ENCODE measurements at places on chromosomes 7 and 10.

GRCh38 chr10:4141471-4141870, 356.5 kb upstream of the KLF6 start:
- no peak for DNase-seq

DNA sequence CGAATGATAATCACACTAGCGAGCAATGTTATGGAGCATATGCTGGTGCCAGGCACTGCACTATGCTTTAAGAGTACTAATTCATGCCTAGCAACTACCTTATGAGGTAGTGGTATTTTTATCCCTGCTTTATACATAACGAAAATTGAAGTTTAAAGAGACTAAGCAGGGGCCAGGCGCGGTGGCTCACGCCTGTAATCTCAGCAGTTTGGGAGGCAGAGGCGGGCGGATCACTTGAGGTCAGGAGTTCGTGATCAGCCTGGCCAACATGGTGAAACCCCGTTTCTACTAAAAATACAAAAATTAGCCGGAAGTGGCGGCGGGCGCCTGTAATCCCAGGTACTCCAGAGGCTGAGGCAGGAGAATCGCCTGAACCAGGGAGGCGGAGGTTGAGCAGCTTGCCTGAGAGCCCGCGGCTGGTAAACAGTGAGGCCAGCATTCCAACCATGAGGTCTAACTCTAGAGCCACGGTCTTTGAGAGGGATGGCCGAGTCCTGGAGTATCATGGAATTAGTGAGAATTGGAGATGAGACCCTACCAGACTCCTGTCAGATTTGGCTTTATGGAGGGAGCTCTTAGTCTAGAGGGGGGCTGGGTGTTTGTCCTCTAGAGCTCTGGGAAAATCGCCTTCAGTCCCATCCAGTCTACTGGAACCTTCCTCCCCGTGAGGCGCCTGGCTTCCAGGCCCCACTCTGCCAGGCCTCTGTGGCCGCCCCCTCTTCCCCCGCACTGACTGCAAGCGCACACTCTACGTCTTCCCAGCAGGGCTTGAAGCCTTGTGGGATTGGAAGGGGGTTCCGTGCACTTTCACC, 11.6 kb downstream of the TLX1 start:
- no peak for DNase-seq

DNA sequence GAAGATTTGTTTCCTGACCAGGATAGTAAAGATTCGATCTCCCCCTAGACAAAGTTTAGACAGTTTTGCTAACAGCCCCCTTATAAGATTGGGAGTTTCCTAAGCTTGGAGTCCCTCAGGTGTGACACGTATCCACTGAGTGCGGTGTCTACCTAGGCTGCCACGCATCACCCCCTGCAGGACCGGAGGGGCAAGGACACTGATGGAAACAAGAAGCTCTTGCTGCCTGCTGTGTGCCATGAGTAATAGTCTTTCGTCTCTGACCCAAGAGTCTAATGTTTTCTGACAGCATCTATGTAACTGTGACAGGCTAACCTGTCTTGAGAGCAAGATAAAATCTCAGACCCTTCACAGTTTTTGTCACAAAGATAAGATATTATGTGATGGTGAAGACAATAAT, 173.5 kb downstream of the SEMA3E start:
- no peak for DNase-seq

DNA sequence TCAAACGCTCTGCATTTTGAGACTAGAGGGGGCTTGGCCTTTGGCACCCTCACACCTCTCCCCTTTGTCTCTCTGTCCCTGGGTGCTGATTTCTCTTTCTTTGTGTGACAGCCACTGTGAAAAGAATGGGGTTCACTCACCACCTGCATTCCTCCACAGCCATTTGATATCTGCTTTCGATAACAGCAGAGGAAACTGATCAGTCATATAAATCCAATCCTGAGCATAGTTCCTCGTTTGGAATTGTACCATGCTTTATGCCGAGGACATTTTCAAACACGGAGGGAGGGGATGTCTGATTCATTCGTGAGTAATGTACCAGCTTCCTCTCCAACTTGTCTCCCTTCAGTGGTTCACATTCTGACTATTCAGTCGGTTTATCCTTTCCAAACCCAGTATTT, 15.8 kb downstream of the MET start:
- DNase-seq: no peak

DNA sequence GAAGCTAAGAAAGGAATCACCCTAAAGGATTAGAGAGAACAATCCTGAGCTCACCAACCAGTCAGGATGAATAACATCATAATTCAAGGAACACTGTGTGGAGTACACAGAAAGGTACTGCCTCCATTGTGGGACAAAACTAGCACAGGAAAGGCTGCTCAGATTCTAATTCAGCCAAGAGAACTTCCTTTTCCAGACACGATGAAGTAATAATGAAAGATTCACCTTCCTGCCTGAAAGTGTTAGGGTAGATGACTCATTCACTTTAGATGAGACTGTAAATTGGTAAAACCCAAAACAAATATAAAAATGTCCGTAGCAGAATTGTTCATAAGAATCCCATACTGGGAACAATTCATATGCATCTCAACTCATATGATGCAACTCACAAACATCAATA, 167.2 kb downstream of the CDC14C start:
- DNase-seq: no peak

DNA sequence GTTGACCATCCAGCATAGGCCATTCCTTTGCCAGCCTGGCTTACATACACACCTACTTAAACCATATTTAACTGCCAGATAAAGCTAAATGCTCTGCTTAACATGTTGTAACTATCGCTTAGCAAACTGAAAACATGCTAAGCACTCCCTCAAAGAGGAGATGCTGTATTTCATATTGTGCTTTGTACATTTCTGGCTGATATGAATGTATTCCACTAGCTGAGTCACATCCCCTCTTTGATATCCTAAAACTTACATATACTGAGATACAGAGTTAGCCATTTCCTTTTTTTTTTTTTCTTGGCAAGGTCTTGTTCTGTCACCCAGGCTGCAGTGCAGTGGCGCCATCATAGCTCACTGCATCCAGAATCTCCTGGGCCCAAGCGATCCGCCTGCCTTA, 99.4 kb downstream of the TPST1 start:
- DNase-seq: no peak

DNA sequence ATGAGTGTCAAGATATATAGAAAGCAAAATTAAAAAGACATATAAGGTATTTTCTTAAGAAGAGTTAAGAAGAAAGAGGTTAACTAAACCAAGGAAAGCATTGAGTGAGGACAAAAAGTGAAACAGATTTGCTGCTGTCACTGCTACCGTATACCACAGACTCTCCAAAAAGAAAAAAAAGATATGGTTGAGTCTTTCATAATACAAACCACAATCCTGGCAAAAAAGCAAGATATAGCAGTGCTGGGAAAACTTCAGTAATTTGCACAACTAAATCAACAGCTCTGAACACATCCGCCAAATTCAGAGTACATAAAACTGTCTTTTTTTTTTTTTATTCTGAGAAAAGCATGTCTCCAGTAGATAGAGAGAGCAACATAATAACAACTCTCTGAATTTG, 114.7 kb downstream of the ETV1 start:
- no peak for DNase-seq

- no peak for DNase-seq
Measured at GRCh38 chr7:36522453-36523007, 132.9 kb downstream of the ANLN start.

DNA sequence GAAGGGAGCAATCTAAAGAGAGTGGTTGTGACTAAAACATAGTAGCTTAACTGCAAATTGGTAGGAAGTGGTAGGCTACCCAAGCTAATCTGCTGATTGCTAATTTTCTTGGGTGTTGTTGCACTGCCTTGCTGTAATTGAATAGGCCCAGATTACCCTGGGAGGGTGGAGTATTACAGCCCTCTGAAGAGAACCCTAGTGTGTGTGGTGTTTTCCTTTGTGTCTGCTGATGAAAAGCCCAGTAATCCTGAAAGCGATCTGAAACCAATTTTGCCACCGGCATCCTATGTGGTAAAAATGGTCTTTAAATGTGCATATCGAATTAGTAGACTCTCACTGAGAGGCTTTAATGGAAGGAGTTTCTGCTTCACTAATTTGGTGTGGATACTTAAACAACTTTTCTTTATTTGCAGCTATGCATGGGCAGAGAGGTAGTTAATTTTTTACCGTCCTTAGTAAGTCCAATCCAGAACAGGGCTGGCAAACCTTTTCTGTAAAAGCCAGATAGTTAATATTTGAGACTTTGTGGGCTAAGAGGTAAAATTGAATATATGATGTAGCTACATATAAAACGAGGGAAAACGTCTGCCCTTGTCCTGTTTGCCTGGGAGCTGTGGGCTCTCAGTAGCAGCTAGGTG, 92.5 kb downstream of the CSTF2T start:
- no peak for DNase-seq

GRCh38 chr7:14626076-14626475, 276.5 kb downstream of the DGKB start:
- no peak for DNase-seq

DNA sequence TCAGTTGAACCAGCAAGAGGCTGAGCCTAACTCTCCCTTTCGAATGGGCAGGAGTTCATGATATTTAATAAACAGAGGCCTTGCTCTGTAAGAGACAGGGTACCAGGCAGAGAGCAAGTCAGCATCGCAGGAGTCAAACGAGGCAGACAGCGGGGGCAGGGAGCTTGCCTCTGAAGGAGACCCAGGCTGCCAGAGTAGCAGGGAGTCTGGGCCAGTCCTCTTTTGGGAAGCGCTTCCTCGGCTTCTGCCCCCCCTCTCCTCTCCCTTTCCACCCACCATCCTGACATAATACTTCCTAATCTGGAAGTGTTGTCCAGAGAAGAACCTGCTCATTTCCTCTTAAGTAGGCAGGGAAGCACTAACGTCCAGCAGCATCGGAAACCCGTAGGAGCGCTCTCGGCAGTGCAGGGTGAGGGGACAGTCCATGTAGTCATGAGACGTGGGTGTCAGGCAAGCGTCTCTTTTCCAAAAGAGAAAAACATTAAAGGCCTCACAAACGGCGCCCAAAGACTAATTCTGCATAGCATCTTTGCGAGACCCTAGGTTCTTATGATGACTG, 171.1 kb downstream of the EGFR start:
- DNase-seq: no peak

DNA sequence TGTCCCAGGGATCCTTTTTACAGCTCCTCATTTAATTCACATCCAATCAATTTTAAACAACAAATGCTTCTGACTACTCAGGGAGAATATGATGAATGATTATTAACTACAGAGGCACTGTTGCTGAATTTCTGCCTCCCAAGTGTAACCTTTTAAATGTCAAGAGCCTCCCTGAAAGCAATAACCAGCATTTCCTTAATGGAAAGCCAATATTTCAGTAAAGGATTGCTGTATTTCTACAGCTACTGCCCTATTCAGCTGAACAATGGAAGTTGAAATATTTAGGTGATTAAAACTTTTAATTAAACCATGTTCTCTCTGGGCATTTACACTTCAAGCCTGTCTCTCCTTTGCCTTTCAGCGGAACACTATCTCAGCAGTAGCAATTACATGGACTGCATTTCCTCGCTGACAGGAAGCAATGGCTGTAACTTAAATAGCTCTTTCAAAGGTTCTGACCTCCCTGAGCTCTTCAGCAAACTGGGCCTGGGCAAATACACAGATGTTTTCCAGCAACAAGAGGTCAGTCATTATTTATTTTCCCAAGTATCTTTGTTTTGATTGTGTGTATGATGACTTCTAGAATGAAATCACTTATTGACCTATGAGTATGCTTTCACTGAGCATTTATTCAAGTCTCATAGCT, 304.7 kb downstream of the BICC1 start:
- no peak for DNase-seq

DNA sequence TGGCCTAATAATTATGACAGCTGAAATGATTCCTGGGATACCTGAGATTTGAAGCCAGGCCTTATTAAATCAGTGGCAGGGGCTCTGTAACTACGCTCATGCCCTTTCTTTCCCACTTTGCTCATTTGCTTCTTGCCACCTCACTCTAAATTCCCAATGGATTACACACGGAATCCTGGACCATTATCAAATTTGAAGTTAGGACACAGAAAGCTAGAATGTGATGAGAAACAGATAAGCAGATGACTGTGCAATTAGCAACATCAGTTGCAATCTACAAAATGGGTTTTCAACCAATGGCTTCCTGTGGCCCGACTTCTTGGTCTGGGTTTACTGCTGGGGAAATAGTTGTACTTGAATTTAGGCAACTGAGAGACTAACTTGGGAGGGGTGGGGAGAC, 374.3 kb downstream of the INHBA start:
- no peak for DNase-seq

DNA sequence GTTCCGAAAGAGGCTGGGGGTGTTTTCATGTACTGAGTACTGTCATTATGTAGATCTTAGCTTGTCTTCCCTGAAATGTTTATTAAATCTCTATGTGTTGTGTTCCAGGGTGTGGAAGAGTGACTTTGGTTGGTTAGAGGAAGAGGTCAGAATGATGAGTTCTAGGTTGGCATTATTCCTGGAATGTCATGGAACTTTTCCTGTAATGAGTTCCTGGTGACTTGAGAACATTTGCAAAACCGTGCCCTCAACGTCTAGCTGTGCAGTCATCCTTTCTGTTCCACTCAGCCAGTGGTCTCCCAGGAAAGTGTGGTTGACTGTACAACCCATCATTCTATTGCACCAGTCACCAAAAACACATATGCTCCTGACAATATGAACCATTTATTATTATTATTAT, 129.6 kb downstream of the BICC1 start:
- DNase-seq: no peak

GRCh38 chr10:110395350-110396283, 90.9 kb upstream of the SMNDC1 start:
- DNase-seq: peak; percentile 62

DNA sequence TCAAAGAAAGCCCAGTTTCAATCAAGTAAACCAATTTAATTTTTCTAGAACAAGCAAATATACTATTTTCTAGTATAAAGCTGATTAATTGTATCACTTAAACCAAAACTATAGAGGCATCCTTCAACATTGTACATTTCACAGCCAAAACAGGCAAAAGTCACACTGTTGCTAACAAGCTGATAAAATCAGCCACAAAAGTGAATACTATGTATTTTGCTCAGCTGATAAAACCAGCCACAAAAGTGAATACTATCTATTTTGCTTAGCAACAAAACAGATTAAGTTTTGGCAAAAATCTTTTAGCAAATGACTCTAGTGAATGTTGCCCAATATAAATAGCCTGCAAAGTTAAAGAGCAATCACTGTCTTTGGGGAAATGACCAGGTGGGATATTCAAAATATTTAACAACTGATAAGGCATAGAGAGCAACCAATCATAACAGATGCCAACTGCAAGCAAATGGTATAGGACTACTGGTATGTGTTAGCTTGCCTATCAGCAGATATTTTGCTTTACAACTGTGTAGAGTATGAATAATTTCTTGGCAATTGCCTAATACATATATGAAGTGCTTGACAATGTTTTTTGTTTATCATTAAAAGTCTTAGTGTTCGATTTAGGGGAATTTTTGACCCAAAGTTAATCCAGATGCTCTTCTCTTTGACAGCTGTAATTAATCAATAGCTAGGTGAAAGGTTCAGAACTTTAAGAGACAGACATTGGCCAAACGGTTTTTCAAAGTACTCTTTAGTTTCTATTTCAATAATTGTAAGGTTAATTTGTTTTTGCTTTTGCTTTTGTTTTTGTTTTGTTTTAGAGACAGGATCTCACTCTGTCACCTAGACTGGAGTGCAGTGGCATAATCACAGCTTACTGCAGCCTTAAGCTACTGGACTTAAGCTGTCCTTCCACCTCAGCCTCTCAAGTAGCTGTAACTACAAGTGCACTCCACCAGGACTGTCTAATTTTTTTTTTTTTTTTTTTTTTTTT, 44.4 kb upstream of the SP4 start:
- DNase-seq: no peak

Data from T-helper 1 cell (primary cell).